Stimulated activated CD4-positive, alpha-beta T cell treated with anti-CD3 and anti-CD28 coated beads, Interleukin-12 subunit alpha, Interleukin-12 subunit beta, amount 100 ng/mL, for 48 hours (primary cell): ENCODE measurements at places on chromosomes 3 and 15.

DNA sequence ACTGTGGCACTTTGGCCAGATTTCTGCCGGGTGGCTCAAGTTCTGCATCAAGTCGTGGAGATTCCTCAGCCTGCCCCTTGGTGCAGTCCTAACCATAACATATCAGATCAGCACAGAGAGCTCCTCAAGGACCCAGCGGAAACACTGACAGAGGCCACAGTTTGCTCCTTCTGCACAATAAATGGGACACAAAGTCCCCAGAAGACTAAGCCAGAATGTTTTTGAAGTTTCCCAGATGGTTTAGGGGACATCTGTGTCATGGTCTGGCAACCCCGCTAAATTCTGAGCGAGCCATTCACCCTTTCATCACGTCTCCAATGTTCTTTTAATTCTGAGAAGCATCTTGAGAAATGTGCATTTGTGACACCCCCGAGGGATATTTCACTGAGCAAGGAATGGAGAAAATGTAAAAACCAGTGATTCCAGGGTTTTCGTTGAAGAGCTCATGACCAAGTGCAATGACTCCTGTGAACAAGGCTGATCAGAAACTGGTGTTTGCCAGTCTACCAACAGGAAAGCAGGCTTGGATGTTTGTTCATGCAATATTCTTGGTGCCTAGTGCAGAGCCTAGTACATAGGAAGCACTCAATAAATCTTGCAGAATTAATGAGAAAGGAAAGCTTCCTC lies 64.8 kb upstream of the LMCD1 start:
- no peak for DNase-seq

GRCh38 chr15:65937476-65937875 lies 68.2 kb downstream of the RAB11A start:
- DNase-seq, result no peak

- DNase-seq, result no peak
These were observed 42.9 kb downstream of the PARP15 start for GRCh38 chr3:122620399-122620798.

DNA sequence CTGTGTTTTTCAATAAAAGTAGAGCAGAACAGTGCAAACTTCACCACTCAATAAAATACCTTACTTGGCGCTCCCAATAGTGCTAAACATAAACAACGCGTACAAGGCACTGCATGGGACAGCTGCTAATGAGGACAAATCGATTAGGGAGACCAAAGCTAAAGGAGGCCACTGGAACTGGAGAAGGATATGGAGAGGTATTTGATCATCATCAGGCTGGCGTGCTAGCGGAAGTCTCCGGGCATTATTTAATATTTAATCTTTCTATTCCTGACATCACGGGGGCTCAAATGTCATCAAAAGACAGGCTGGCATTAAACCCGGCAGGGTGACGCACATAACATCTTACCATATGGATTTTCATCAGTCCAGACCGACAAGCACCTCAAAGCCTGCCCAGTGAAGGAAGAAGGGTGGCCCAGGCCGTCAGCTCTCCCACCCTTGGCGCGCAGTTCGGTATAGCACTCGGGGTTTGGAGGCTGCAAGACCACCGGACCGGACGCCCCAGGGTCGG lies 604 bp downstream of the CCPG1 start:
- DNase-seq, result peak; percentile 1

DNA sequence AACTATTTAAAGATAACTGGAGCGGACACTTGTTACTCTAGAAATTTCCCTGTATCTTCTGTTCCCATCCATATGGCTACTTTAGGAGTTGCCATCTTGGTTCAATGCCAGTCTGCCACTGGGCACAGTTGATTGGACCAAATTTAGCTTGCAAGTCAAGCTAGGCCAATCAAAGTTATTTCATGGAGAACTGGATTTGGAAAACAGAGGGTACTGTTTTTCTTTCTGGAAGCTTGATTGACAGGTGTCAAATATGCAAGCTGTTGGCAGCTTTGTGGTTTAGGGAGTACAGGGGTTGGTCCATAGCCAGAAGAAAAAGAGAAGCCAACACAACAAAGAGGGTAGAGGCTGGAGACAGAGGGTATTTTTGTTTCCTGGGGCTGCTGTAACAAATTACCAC lies 33.4 kb upstream of the KLHL25 start:
- DNase-seq, result no peak

- no peak for DNase-seq
These were observed 5.0 kb downstream of the TMEM207 start for GRCh38 chr3:190444576-190445145.

- DNase-seq, result no peak
These were observed 43.4 kb downstream of the HDGFL3 start for GRCh38 chr15:83164111-83164770.

DNA sequence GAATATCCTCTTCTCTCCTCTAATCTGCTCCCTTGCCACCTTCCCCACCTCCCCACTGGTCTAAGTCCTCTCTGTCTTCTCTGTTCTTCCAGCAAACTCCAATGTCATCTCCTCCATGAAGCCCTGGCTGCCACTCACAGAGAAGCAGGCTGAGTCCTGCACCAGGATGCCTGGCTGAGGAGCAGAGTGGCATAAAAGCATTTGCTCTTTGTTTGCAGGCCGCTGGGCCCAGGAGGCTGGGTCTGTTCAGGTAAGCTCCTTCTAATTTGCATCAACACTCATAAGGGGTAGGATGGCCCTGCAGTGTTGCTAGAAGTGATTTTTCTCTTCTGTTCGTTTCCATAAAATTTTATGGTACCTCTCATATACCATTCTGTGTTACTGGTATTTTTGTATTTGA lies 43.2 kb upstream of the KLHL25 start:
- DNase-seq, result no peak

- DNase-seq, result no peak
These were observed 32.6 kb downstream of the MAP2K5 start for GRCh38 chr15:67575039-67575502.

DNA sequence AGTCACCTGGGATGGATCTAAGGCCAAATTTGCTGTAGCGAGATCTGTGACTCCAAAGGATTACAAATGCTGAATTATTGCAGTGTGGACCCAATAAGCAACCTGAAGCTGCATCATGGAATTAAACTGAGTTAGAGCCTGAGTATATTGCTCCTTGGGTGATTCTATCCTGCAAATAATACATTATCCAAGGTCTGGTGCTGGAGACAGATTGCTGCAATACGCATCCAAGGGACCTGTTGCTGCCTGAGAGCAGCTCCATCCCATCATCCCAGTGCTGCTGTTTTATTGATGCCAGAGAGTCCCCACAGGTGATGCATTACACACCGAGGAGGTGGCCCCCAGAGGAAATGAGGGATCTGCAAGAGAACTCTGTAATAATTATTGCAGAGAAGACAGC lies 31.6 kb upstream of the PCSK6 start:
- DNase-seq, result no peak

- no peak for DNase-seq
These were observed 84.3 kb upstream of the ABI3BP start for GRCh38 chr3:101077361-101078011.

DNA sequence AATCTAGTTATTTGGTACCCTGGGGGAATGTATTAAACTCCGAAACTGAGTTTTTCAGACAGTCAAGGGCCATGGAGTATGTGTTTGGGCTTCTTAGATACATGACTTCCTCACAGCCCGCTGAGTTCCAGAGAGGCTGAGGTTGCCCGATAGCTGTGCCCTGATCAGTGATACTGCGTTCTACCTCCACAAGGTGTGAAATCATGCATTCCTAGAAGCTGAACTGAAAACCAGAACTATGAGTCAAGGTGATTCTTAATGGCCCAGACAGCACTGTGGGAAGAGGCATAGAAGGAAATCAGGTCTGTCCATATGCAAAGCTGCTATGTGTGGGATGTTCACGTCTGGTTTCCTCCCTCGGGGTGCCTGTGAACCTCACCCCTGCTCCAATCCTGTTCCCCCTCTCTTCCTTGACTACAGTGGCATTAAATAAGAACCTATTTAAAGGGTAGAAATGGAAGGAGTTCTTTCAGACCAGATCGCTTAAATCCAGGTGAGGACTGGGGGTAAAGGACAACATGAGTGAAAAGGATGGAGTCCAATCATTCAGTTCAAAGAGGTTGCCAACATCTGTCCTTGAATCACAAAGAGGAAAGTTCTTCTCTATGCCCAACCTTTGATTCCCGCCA lies 74.3 kb downstream of the MYO1E start:
- DNase-seq, result peak; percentile 40

DNA sequence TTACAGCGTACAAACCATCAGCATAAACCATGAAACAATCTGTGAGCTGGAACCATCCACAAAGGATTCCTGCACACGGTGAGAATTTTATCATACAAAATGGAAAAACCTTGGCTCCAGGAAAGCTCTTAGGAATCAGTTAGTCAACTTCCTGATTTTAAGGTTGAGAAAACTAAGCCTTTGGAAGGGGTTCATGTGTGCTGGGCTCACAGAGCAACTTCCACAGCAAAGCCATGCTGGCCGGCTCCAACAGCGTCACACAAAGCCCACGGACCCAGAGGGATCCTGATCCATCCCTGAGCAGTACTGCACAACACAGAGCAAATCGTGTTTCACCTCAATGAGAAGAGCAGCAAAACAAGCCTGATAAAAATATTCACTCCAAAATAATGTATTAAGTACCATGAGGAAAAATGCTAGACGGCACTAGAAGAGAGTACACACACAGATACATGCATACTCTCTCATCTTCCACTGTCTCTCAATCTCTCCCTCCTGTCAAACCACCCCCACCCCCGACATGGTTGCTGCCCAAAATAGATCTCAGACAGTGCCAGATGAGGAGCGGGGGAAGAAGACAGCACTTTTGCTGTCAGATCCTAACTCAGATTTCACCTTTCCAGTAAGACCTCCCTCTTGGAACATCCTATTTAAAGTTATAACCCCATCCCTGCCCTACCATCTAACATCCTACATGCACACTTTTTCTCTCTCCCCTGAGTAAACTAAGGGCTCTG lies 58.6 kb downstream of the MB21D2 start:
- DNase-seq, result no peak

DNA sequence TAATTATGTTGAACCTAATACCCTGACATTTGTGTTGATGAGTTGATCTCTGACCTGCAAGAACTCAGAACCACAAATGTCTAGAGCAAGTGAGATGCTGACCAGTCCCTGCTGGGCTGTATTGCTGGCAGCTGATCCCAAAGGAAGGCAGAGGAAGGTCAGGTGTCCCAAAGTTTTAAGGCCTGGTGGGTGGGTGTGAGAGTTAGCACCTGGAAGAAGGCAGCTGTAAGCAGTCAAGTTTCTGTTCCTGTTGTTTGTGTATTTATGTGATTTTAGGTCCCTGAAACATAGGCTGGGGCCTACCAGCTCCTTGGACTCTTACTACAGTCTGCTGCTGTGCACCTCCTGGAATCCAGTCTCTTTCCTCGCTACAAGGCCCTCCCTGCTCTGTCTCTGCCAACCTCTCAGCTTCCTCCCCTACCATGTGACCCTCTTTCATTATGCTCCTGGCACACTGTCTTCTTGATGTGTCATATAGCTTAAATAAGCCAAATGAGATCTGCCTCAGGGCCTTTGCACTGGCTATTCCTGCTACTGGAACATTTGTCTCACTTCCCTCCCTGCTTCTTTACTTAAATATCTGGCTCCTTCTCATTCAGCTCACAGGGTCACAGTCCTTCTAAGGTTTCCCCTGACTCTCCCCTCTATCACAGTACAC lies 31.0 kb upstream of the ATOSA start:
- DNase-seq, result no peak

- no peak for DNase-seq
These were observed at the start of gene ABI3BP for GRCh38 chr3:100993309-100993708. ABI3BP (minus strand) TSS chr3:100993421; CDS start chr3:100993384, 37 bp downstream.

DNA sequence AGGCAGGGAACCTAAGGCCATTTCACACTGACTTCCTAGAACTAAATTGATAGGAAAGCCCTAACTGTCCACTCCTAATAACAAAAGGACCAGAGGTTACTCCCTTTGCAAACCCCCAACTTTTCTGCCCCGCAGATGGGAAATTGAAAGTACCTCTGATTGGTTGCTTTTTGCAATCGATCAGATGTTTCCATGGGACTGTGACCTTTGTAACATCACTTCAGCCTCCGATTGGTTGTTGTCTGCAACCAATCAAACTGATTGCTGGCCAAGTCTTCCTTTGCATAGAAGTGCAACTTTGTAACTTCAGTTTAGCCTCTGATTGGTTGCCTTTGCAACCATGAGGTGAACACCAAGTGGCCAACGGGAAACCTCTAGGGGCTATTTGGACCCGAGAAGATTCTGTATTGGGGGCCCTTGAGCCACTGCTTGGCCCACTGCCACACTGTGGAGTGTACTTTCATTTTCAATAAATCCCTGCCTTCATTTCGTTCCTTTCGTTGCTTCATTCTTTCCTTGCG lies 11.3 kb upstream of the KNL1 start:
- DNase-seq, result no peak

DNA sequence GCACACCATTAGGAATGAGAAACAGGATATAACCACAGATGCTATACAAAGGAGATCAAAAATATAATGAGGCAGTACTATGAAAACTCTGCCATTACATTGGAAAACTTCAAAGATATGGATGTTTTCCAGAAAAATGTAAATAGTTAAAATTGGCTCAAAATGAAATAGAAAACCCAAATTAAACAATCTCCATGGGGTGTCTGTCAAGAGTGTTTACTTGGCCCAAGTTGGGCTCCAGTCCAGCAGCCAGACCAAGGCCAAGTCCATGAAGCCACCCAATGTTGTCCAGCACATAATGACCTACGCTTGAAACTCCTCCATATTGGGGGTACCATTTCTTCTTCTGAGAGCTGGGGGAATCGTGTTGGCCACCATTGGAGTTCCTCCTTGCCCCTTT lies 37.1 kb downstream of the CTXND1 start:
- DNase-seq, result no peak

DNA sequence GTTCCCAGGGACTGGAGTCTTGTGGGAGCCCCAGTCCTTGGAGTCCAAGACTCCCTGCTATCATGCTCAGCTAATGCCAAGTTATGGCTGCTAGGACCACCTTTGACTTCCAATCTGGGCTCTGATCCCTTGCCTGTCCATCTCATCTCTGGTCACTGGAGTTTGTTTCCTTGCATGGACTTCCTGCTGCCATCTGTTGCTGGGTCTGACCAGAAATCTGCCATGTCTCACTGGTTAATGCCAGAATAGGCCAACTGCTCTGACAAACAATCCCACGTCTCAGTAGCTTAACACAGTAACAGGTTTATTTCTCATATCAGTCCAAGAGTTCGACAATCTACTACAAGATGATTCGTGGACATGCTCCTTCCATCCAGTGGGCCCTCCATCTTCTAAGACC lies 10.1 kb upstream of the GLCE start:
- no peak for DNase-seq

- DNase-seq, result no peak
These were observed 319.8 kb upstream of the UMPS start for GRCh38 chr3:124410471-124410870.

GRCh38 chr15:41832875-41833274 lies 5.0 kb downstream of the JMJD7 start:
- no peak for DNase-seq

GRCh38 chr3:119636891-119637611 lies 23.3 kb downstream of the POPDC2 start:
- no peak for DNase-seq
